ENCODE measurements at places on chromosomes 16 and 17. TPM values are rescaled to one million over a fixed set of nuclear protein-coding genes. Genes with fewer than 3 reads are reported as not detected.

- no peak for DNase-seq
- H3K27ac ChIP-seq, result no peak overlapping the region
- no peak overlapping the region for H3K4me3 ChIP-seq
- no peaks in the 10 kb centered on the region for H3K27me3 ChIP-seq
These were observed 80.8 kb downstream of the ZDHHC7 start for GRCh38 chr16:84930298-84931106.

DNA sequence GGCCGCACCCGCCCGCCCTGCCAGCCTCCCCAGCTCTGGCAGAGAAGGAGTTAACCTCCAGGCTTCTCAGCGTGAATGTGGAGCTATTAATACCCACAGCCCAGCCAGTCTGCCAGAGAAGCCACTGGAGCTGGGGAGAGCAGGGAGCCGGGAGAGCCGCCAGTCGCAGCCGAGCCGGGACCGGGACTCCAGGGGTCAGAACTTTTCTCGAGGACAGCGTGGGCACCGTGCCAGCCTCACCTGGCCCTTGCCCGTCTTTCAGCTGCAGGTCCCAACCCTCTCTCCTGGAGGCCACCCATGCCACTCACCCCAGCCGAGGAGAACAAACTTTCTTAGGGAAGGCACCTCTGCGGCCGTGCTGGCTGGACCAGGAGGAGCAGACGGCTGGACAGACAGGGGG, 33.8 kb upstream of the SBK1 start:
- no peaks in the 10 kb centered on the region for H3K27me3 ChIP-seq
- H3K27ac ChIP-seq, result no peak overlapping the region
- no peak for DNase-seq
- peak overlapping the region; percentile 27 for H3K4me3 ChIP-seq
- H3K4me1 ChIP-seq, result peaks cover 34% of the 10 kb centered on the region
- H3K36me3 ChIP-seq, result no peaks in the 10 kb centered on the region

GRCh38 chr17:80624864-80625263, 80.2 kb downstream of the RPTOR start:
- no peaks in the 10 kb centered on the region for H3K27me3 ChIP-seq
- H3K4me1 ChIP-seq, result no peaks in the 10 kb centered on the region
- H3K27ac ChIP-seq, result no peak overlapping the region
- no peak for DNase-seq
- H3K4me3 ChIP-seq, result no peak overlapping the region
- no peaks in the 10 kb centered on the region for H3K36me3 ChIP-seq

- no peak overlapping the region for H3K4me3 ChIP-seq
- no peak overlapping the region for H3K27ac ChIP-seq
- no peaks in the 10 kb centered on the region for H3K36me3 ChIP-seq
- no peaks in the 10 kb centered on the region for H3K4me1 ChIP-seq
- no peaks in the 10 kb centered on the region for H3K27me3 ChIP-seq
These were observed 14.0 kb downstream of the ERN1 start for GRCh38 chr17:64115822-64116534.

DNA sequence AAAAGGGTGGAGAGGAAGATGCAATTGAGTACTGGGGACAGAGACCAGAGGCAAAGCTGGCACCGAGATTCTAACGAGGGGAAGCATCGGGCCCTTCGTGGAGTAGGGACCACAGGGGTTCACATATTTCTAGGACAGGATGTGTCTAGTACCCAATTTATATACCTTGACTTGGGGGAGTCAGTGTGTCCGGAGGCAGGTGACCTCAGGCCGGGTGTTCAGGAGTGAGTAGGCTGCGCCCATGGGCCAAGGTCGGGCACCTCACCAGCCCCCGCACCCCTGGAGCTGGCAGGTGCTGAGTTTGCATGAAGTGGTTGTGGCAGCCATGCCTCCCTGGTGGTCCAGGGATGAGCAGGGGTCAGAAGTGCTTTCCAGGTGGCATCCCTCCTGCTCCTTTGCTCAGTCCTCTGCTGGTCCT, 8.6 kb upstream of the NXPH3 start:
- H3K27ac ChIP-seq, result no peak overlapping the region
- no peak for DNase-seq
- peaks cover 9% of the 10 kb centered on the region for H3K4me1 ChIP-seq
- H3K4me3 ChIP-seq, result no peak overlapping the region
- peaks cover 5% of the 10 kb centered on the region for H3K27me3 ChIP-seq

GRCh38 chr16:58491-59439, 5.1 kb downstream of the SNRNP25 start:
- H3K27ac ChIP-seq, result no peak overlapping the region
- DNase-seq, result no peak
- H3K4me3 ChIP-seq, result no peak overlapping the region
- H3K27me3 ChIP-seq, result no peaks in the 10 kb centered on the region

The DNAAF1 gene
- 0.27 TPM for total RNA-seq

The SLC13A2 gene
- total RNA-seq, result not detected
